Right renal pelvis (tissue), 4 donors: ENCODE measurements at places on chromosomes 12 and 14. TPM values are rescaled to one million over a fixed set of nuclear protein-coding genes. Genes with fewer than 3 reads are reported as not detected.

DNA sequence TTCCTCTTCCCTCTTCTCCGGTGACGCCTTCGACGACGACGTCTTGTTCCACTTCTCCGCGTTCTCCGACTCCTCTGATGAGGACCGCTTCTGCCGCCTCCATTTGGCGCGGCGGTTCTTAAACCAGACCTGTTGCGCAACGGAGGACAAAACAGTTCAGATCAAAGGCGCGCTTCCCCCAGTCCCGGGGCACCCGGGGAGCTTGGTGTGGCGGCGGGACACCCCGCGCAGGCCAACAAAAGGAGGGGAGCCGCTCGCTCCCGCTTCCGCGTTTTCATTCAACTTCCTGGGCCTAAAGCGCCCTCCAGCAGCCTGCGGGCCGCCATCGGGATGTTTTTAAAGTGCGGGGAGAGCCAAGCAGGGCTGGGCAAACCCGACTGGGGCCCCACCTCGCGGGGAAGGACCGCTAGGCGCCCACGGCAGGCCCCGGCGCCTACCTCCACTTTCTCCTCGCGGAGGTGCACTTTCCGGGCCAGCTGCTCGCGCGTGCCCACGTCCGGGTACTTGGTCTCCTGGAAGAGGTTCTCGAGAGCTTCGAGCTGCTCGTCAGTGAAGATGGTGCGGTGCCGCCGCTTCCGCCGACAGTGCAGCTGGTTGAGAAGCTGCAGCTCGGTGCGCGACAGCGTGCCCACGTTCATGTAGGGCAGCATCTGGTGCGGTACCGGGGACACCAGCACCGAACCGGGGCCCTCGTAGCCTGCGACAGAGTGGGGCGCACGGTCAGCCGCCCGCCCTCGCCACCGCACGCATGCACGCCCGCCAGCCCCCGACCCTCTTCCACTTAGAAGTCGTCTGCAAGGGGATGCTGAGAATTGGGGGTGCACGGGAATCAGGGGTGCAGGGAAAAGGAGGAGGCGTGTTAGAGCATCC is 1.2 kb downstream of the GSC start:
- DNase-seq = no peak

KRT71 gene
- polyA plus RNA-seq = not detected

DNA sequence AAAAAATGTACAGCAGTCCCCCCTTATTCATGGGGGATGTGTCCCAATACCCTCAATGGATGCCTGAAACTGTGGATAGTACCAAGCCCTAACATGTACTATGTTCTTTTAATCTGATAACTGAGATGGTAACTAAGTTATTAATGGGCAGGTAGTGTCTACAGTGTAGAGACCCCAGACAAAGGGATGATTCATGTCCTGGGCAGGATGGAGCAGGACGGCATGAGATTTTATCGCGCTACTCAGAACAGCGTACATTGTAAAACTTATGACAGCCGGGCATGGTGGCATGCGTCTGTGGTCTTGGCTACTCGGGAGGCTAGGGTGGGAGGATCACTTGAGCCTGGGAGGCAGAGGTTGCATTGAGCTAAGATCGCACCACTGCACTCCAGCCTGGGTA is 37.1 kb downstream of the KIAA0586 start:
- no peak for DNase-seq

DNA sequence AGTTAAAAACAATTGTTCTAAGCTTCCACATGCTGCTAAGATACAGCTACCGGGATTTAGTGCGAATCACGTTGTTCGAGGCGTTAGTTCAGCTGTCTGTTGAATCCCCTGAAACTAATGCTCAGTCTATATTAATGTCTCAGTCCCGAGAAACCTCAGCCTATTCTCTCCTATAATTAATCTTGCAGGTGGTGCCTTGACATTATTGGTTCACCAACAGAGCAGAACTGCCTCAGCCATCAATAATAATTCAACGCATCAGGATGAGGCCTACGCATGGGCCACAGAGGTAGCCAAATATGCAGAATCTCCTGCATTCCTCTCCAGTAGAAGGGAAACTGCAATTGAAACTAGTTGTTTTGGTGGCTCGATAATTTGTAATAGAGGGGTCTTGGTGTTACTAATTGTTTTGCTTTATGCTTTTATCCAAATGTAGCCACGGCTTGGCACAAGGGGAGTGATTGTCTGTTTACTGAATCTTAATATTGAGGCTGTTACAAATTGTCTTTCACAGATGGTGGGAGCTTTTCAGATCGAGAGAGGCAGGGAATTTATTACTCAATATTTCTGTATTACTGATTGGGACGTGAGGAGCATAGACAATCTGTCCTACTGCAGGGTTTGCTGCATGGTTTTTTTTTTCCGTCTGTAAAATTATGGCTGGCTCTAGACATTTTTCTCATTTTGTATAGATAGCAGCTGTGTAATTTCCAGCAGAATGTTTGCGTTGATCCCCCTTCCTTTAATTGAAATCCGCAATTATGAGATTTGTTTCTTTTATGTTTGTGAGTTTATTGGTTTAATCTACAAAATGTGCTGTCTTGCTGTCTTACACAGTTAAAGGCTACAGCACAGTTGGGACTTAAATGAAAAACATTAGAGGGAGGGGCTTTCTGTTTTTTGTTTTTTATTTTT is 1036.5 kb upstream of the NOVA1 start:
- DNase-seq = no peak

FGD6 gene
- polyA plus RNA-seq = 12.1 TPM

- no peak for DNase-seq
These were observed 505.0 kb upstream of the FLRT2 start for GRCh38 chr14:85024931-85025330.

HOXC13 gene
- not detected for polyA plus RNA-seq

ASCL1 gene
- polyA plus RNA-seq = not detected

CLIP1 gene
- 33.6 TPM for polyA plus RNA-seq

- DNase-seq = no peak
These were observed 61.8 kb downstream of the GLT1D1 start for GRCh38 chr12:128914908-128915563.

- DNase-seq = no peak
These were observed 213.0 kb downstream of the ADAMTS20 start for GRCh38 chr12:43338848-43339526.
